Upper lobe of left lung (tissue), 6 donors: ENCODE measurements at places on chromosomes 1 and 21. TPM values are rescaled to one million over a fixed set of nuclear protein-coding genes. Genes with fewer than 3 reads are reported as not detected.

GRCh38 chr1:235017719-235018118 is 110.9 kb downstream of the TOMM20 start:
- H3K4me3 ChIP-seq: no peak overlapping the region
- no peaks in the 10 kb centered on the region for H3K36me3 ChIP-seq
- no peak for DNase-seq
- H3K27me3 ChIP-seq: no peaks in the 10 kb centered on the region
- peaks cover 3% of the 10 kb centered on the region for H3K4me1 ChIP-seq

EPHA10 gene
- 0.80 TPM for total RNA-seq

FYB2 gene
- 5.0 TPM for total RNA-seq

ATAD3C gene
- total RNA-seq: 15.7 TPM

DNASE2B gene
- total RNA-seq: not detected

- DNase-seq: no peak
- H3K27me3 ChIP-seq: no peaks in the 10 kb centered on the region
- no peak overlapping the region for H3K4me3 ChIP-seq
- no peaks in the 10 kb centered on the region for H3K36me3 ChIP-seq
- no peak overlapping the region for H3K27ac ChIP-seq
These were observed 12.7 kb downstream of the C1QB start for GRCh38 chr1:22665752-22666151.

GRCh38 chr1:5223206-5223605 is 568.8 kb downstream of the AJAP1 start:
- H3K36me3 ChIP-seq: no peaks in the 10 kb centered on the region
- no peaks in the 10 kb centered on the region for H3K4me1 ChIP-seq
- H3K27me3 ChIP-seq: no peaks in the 10 kb centered on the region
- H3K4me3 ChIP-seq: no peak overlapping the region

- H3K36me3 ChIP-seq: no peaks in the 10 kb centered on the region
- H3K4me3 ChIP-seq: no peak overlapping the region
- DNase-seq: no peak
These were observed 33.5 kb downstream of the PCAT6 start for GRCh38 chr1:202844259-202844658.

GRCh38 chr1:175317779-175318178 is 125.2 kb upstream of the KIAA0040 start:
- no peak overlapping the region for H3K4me3 ChIP-seq
- H3K4me1 ChIP-seq: peaks cover 9% of the 10 kb centered on the region
- no peaks in the 10 kb centered on the region for H3K27me3 ChIP-seq
- H3K36me3 ChIP-seq: no peaks in the 10 kb centered on the region
- no peak for DNase-seq

DNA sequence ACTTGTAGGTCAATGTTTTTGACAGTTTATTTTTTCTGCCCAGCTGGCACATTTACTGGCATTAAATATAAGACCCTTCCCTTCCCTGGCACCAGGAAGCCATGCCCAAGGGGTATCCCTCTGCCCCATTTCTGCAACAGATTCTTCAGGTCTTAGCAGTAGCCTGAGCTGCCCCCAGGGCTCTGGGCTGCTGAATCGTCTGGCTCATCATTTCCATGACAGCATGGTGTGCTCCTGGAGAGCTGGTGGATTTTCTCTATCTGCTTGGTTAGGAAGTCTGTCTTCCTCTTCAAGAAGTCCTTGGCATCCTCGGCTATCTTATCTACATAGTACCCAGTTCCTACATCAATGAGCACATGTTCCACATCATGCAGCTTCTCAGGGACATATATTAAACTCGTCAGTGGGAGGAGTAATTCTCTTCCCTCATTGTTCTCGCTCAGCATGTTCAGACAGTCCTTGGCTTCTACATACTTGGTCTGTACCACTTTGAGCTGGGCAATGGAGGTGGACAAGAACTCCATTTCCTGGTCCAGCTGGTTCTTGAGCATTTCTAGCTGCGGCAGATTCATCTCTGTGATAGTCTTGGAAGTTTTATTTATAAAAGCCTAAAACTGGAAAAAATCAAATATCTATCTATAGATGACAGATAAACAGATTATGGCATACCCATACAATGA is 23.5 kb downstream of the MIA3 start:
- no peak overlapping the region for H3K4me3 ChIP-seq
- H3K36me3 ChIP-seq: no peaks in the 10 kb centered on the region
- DNase-seq: no peak
- H3K27me3 ChIP-seq: no peaks in the 10 kb centered on the region
- H3K27ac ChIP-seq: no peak overlapping the region
- H3K4me1 ChIP-seq: peaks cover 13% of the 10 kb centered on the region

DNA sequence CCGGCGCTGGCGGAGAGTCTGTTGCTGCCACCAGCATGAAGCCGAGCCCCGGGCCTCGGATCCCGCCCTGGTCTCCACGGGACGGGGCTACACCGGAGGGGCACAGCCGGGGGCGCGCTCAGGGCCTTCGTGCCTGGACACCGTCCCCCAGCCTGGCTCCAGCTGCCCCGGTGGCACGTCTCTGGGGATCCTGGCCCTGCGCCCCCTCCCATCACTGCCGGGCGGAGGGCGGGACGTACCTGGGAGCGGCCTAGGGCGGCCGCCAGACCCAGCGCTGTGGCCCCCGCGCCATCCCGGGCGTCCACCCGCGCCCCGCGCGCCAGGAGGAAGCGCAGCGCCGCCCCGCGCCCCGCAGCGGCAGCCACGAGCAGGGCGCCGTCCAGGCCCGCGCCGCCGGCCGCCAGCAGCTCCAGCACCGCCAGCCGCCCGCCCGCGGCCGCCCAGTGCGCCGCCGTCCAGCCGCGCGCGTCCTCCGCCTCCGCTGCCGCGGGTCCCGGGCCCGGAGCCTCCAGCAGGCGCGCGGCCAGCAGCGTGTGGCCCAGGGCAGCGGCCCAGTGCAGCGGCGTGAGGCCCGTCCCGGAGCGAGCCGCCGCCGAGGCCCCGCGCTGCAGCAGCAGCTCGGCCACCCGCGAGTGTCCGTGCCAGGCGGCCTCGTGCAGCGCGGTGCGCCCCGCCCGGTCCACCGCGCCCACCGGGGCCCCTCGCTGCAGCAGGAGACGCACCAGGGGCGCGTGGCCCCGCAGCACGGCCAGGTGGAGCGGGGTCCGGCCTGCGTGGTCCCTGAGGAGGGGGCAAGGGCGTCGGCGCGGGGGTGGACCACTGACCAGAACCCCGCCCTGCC is 1.0 kb downstream of the ANKRD65 start:
- H3K27me3 ChIP-seq: no peaks in the 10 kb centered on the region
- H3K36me3 ChIP-seq: no peaks in the 10 kb centered on the region
- no peak overlapping the region for H3K4me3 ChIP-seq
- peak overlapping the region; percentile 72 for H3K27ac ChIP-seq
- peaks cover 38% of the 10 kb centered on the region for H3K4me1 ChIP-seq

GRCh38 chr21:39116761-39117439 is 66.4 kb downstream of the PSMG1 start:
- H3K36me3 ChIP-seq: no peaks in the 10 kb centered on the region
- no peak overlapping the region for H3K4me3 ChIP-seq
- DNase-seq: peak; percentile 33
- no peaks in the 10 kb centered on the region for H3K27me3 ChIP-seq
- H3K4me1 ChIP-seq: peaks cover 3% of the 10 kb centered on the region
